ENCODE measurements at places on chromosomes 3 and 15.

DNA sequence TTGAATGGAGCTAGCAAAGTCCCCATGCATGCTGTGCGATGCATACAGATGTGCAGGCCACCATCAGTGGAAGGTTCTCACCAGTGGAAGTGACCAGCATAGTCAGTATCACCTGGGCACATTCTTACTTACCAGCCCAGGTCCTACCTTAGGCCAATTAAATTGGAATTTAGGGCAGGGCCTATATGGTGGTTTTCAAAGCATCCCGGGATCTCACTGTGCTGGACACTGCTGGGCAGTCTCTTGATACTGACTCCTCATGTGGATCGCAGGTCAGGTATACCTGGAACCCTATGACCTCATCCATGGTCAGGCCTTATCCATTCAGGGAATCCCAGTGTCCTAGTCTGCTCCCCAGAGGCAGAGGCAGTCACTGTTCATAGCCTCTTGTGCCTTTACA is 336.6 kb upstream of the NR2E3 start:
- DNase-seq, result no peak

DNA sequence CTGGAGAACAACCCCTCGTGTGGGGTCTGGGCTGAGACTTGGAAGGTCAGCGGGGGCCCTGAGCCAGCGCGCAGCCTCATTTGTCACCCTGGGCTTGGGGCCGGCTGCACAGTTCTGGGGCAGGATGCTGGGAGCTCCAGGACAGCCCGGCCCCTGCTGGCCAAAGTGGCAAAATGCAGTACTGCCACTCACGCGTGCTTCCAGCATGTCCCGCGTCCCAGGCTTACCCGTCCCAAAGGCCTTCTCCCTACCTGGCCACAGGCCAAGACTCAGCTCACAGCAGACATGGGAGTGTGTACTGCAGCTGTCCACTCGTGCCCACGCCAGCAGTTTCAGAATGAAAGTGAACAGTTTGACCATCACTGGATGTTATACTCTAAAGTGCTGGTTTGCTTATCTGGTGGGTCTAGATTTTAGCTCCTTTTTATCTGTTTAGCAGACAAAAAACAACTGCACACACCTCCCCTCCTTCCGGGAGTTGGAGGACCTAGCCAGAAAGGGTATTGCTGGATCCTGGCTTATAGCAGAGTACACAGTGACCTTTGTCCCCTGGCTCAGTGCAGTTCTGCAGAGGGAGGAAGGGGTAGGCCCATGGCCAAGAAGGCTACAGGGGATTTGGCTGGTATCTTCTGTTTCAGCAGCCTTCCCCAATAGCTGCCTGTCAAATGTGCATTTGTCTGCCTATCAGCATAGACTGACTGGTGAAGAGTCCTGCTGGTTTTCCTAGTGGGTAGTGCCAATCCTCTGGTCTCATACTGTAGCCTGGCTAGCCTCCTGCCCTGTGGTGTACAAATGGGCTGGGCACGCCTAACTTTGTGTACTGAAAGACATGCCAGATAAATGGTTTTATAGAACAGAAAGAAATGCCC is 23.2 kb upstream of the IP6K2 start:
- DNase-seq, result peak; percentile 28

GRCh38 chr15:50906954-50907600 is 1.4 kb upstream of the AP4E1 start:
- peak; percentile 89 for DNase-seq

GRCh38 chr3:129517516-129517915 is 10.9 kb upstream of the RHO start:
- DNase-seq, result no peak

DNA sequence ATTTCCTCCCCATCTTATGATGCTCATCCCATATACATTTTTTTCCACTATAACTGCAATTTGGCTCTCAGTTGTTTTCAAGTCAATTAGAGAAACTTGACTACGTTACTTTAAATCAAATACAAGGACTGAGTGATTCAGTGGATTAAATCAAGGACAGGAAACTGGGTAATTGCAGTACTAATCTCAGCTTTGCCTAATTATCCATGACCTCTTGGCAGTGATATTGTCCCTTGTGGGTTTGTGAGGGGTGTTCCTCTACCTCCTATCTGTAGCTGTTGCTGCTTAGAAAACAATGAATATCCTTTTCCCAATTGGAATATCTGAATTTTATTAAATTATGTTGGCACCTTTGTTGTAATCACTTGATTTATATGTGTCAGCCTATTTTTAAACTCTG is 79.4 kb downstream of the ZPLD1 start:
- no peak for DNase-seq

DNA sequence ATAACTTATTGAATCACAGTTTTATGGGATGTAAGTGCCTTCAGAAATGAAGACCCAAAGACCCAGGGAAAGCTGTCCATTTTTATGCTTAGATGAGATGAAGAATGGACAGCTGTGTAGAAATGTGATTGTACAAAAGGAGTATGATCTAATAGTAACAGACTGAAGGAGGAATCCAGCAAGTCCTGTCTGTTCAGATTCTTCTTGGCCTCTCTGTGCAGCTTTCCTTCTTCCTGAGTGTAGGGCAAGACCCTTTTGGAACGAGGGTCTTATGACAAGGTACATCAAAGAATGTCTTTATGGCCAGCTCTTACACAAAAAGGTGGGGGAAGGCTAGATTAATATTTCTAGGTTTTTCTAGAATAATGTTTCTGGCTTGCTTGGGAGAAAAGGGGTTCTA is 1.4 kb upstream of the KIF23 start:
- no peak for DNase-seq

- no peak for DNase-seq
Observed at GRCh38 chr3:120693439-120694171, 11.6 kb upstream of the HGD start.

- DNase-seq, result no peak
Observed at GRCh38 chr15:85013785-85014184, 32.1 kb downstream of the PDE8A start.

- DNase-seq, result peak; percentile 61
Observed at GRCh38 chr3:16319307-16319706, 54.3 kb downstream of the OXNAD1 start.

Data from naive thymus-derived CD8-positive, alpha-beta T cell (primary cell).